Activated naive CD8-positive, alpha-beta T cell treated with anti-CD3 and anti-CD28 coated beads for 36 hours (primary cell): ENCODE measurements at places on chromosomes 2 and 18. TPM values are rescaled to one million over a fixed set of nuclear protein-coding genes. Genes with fewer than 3 reads are reported as not detected.

Gene PLGLB1
- total RNA-seq, result 0.74 TPM

Gene ACMSD
- total RNA-seq, result not detected

GRCh38 chr18:29871246-29871645, 1171.3 kb downstream of the DSC3 start:
- no peak for DNase-seq

Gene KCTD18
- total RNA-seq, result 17.7 TPM

Gene RNF152
- 0.10 TPM for total RNA-seq

GRCh38 chr2:57022496-57022895, 838.7 kb downstream of the CCDC85A start:
- no peak for DNase-seq

Gene MDH1
- 235 TPM for total RNA-seq

Gene LYPD6
- not detected for total RNA-seq

GRCh38 chr2:8478471-8478793, 203.4 kb upstream of the ID2 start:
- DNase-seq, result no peak

Gene FOXD4L1
- 0.16 TPM for total RNA-seq

Gene MAPRE3
- total RNA-seq, result 2.0 TPM

- no peak for DNase-seq
Measured at GRCh38 chr2:28413152-28413898, 20.7 kb downstream of the FOSL2 start.

DNA sequence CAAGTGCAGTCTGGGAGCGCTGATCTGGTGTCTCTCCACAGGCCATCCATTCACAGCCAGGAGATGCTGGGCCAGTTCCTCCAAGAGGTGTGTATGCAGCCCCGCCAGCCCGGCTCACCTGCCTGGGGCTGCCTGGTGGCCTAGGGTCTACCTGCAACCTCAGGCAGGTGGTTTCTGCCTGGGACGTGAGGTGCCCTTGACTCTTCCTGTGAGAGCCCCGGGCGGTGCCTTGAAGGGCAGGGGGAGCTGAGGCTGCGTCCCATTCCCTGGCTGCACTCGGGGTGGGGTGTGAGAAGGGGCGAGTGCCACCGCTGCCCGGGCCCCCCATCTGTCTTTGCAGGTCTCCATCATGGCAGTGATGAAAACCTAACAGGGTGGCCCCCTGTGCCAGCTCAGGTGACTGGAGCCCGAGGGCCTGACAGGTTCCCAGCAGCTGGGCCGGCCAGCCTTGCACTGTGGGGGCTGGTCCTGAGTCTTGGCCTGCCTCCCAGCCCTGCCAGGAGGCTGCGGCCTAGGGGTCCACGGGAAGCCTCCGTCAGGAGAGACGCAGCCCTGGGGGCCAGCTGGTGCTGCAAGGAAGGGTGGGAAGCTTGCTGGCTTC, 11.9 kb downstream of the CAPN10 start:
- DNase-seq, result no peak

Gene CCDC85A
- total RNA-seq, result not detected

Gene UGT1A6
- not detected for total RNA-seq

DNA sequence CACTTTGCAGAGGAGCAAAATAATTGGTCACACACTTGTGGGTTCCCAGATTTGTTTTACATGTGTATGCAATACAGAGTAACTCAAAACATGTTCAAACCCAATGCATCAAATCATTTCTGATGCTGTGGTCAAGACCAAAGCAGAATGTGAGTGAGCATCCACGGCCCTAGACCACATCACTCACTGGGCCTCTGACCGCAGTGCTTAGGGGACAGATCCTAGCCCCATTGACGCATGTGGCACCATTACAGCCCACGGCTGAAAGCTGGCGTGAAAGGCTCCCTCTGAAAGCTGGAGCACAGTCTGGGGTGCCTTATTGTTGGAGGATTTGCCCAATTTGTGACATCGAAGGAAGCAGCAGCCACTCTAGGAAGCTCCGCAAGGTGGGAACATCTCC, 498.8 kb upstream of the TCF4 start:
- no peak for DNase-seq

Gene FAHD2A
- total RNA-seq, result 33.2 TPM

- DNase-seq, result no peak
Measured at GRCh38 chr2:154827286-154827685, 128.8 kb downstream of the KCNJ3 start.

GRCh38 chr2:82256983-82257632, 1952.6 kb upstream of the LRRTM1 start:
- no peak for DNase-seq

GRCh38 chr2:238717084-238717483, 130.8 kb upstream of the TWIST2 start:
- DNase-seq, result no peak

- no peak for DNase-seq
Measured at GRCh38 chr2:107545066-107545465, 281.6 kb upstream of the RGPD4 start.

DNA sequence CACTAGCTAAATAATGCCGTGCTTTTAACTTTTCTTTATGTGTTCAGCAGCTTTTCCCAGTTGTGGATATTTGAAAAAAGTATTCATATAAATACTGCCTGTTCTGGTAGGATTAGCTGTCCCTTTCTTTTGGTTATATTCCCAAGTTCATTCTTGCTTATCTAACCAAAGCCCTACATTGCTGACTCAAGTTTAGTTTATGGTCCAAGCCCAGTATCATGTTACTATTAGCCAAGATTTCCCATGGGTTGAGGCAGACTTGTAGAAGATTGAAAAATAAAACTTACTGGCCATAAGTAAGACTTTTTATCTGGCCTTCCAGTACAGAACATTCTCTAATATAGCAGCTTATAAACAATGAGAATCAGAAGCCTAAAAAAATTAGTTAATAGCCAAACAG, 49.7 kb upstream of the NFE2L2 start:
- no peak for DNase-seq

Gene MPP4
- total RNA-seq, result not detected

DNA sequence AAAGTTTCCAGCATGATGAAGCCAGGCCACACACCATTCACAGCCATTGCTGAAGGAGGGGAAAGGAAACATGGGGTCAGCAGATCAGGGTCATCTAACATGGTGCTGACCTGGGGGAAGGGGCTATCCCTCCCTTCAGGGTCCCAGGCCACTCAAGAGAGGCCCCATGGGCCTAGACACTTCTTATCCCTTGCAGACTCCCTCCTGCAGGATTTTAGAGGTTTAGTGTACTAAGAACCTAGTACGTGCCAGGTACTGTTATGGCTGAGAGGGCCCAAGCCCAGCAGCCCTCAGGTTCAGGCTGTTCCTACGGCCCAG, 8.8 kb downstream of the KHK start:
- DNase-seq, result no peak

Gene SP3
- total RNA-seq, result 86.8 TPM

DNA sequence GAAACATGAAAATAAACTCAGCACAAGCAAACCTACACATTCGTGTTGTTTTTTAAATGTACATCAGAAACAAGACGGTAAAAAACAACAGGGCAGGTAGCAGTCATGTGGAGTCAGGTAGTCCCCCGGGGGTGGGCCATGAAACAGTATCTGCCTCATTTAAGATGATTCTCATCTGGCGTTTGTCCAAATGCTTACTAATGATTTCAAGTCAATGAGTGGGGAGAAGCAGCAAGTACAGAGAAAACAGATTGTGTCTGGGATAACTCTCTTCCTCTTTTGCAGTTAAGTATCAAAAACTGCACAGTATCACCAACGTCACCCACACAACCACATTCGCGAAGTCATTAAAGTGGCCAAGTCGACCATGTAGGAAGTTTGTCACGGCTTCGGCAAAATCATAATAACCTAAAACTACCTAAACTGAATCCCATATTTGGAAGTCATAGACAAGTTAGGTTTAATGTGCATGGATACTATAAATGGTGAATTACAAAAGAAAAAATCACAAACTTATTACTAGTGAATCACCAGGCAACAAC, 1.3 kb downstream of the LAPTM4A start:
- peak; percentile 13 for DNase-seq

Gene CNDP1
- total RNA-seq, result not detected

Gene CCDC68
- total RNA-seq, result not detected

Gene INO80B
- total RNA-seq, result 30.9 TPM

- DNase-seq, result no peak
Measured at GRCh38 chr2:206045251-206045650, 40.7 kb downstream of the INO80D start.

DNA sequence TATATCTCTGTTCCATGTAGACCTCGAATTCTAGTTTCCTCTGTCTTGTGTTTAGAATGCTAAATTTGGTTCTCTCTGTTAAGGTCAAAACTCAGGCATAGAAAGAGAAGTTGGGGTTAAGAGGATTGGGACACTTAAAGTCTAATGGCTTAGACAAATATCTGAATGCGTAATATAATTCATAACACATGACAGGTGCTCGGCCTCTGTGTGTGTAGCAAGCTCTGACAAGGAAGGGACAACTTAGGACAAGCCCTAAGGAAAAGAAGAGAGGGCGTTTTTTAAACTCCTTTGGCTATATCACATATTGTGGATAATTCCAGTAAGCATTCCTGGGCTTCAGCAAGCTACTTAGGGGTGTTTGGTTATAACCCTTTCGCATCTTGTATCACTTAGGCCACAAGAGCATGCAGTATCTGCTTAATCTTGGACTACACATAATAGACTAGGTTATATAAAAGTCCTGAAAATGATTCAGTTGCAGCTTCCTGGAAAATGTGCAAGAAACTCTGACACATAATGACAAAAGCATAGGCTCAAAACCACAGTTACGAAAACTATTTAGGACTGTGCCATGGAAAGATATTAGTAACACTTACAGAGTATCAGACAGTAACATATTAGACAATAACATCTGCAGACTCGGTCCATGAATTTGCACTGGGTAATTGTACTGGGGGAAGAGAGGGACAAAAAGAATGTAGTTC, 16.1 kb upstream of the CREB1 start:
- DNase-seq, result no peak

GRCh38 chr2:68861330-68861729, 9.9 kb downstream of the BMP10 start:
- no peak for DNase-seq

GRCh38 chr2:209395652-209396051, 28.2 kb upstream of the MAP2 start:
- no peak for DNase-seq

DNA sequence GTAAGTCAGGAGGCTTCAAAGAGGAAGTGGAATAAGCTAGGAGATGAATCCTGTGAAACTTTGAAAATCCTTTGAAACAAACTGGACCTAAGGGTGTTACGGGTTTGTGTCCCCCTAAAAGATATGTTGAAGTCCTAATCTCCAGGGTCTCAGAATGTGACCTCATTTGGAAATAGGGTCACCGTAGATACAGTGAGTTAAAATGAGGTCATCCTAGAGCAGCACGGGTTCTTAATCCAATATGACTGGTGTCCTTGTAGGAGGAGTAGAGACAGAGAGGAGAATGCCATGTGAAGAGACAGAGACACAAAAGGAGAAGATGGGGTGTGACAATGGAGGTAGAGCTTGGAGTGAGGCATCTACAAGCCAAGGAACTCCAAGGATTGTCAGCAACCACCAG, 26.9 kb upstream of the NEB start:
- no peak for DNase-seq

DNA sequence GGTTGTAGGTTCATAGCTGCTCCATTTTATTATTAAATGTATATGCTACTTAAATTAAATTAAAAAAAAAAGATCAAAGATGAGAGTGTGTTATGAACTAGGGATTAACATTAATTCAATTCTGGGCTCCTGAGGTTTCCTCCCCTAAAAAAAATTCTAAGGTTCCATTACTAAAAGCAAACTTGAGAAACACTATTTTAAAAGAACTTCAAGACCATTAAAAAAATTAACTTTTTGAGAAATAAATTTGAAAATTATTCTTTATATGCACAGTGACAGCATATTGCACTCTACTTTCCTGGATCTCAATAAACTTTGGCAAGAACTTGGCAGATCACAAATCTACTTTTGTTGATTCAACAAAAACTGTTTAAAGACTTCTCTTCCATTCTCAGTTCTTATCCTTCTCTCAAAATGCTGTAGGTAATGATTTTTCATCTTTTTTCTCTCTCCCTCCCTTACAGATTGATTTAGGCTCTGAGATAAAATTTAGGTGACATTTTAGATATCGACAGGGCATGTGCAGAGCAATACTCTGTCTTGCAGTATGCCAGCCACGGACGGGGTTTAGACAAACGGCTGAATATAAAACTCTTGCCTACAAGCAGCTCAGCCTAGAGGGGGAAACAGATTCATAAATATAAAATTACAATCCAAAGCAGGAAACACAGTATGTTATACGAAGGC, 592 bp upstream of the MARS2 start:
- no peak for DNase-seq

GRCh38 chr2:43593254-43593653, 2.6 kb downstream of the THADA start:
- DNase-seq, result no peak

GRCh38 chr2:111632661-111633060, 251.3 kb downstream of the ANAPC1 start:
- DNase-seq, result peak; percentile 28
